ENCODE measurements at places on chromosomes 3 and 15.

DNA sequence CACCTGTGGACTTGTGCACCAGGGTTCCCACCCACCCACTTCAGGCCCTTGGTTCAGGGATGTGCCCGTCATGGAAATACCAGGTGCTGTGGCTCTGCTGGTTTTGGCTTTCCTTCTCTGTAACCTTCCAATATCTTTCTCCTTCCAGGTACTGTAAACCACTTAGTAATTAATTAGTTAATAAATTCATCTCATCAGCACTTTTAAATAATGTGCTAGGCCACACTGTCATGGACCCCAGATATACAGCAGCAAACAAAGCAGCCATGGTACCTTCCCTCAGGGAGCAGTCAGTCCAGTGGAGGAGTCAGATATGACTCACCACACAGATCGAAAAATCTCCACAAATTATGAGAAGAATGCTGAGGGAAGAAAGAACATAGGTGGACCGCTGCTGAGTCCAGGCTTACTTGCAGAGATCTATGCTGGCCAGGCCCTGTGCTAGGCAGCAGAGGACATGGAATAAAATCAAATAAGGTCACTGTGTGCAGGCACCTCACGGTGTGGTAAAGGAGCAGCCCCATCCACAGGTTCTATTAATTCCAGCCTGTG, 6.8 kb upstream of the GATA2 start:
- DNase-seq: peak; percentile 20

DNA sequence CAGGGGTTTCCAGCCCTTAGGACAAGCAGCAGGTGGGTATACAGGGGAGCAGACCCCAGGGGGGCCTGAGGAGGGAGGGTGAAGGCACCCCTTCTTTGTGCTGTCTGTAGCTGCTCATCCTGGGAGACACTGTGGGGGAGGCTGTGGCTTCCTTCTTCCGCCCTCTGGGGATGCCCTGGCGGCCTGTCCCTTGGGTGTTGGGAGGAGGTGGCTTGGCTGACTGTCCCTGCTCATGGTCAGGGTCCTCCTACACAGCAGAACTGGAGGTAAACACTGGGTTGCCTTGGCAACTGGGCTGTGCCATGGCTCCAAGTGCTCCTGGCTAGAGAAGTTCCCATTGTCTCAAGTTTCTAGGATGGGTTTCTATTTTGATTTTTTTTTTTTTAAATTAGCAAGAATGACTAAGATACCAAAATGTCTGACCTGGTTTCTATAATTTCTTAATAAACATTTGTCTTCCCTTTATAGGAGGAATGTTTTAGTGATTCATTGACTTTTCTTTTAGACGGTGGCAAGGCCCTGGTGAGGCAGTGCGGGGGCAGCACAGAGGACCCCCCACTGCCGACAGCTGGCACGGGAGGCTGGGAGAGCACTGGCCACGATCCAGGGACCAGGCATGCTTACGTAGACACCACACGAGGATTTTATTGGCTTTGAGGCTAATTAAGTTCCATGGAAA, 12.4 kb downstream of the KLF13 start:
- DNase-seq: peak; percentile 85

DNA sequence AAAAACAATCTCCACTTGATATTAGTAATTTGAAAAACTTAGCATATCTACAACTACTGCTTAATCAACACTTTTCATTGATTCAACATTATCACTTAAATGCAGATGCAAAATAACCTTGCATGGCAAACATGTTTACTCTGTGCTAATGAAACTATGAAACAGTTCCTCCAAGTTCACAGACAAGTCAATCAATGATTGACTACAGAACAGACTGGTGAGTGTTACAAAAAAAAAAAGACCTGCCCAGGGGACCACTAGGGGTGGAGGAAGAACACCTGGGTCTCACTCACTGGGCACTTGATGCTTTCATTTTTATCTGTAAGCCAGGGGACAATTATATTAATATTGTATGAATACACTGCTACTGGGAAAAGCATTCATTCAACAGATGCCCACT, 4.3 kb upstream of the NR2C2 start:
- no peak for DNase-seq

DNA sequence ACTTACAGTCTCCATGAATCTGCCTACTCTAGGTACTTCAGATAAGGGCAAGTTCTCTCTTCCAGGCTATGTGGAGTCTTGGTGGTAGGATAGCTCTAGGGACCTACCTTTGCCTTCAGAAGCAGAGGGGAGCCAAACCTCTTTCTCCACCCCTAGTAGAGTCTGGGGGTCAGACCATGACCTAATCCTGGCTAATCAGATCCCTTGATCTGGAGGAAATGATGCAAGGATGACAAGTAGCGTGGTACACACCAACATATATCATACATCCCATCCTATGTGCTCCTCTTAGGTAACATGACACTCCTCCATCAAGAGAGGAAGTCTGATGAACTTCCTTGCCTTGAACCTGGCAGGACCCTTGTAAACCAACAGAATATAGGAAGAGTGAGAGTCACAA, 15.4 kb upstream of the PLA2G4F start:
- no peak for DNase-seq

- DNase-seq: no peak
Measured at GRCh38 chr15:29516929-29517328, 247.3 kb upstream of the NSMCE3 start.

DNA sequence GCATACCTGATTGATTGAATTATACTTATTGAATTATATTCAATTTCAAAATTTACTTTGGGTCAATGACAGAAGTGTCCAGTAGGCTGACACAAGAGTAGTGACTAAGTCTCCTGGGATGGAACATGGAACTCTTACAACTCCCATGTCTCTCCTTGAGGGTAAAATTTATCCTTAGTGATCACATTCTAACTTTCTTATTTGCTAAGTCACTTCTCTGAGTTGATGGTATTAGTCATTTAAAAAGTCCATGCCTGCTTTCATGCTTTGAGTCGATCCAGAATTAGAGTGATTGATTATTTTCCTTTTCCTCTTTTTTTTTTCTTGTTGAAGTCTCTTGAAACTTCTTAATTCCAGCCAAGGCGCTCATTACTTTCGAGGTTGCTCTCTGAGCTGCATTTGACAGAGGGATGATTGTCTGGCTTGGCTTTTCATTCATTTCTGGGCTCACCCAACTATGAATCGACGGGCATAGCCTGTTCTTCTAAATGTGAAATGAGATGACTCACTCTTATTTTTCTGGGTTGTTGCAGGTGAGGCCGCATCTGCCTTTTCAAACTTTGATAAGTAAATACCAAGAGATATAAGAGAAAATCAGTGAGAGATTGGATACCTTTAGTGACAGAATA, 34.9 kb downstream of the LRRC3B start:
- DNase-seq: no peak

DNA sequence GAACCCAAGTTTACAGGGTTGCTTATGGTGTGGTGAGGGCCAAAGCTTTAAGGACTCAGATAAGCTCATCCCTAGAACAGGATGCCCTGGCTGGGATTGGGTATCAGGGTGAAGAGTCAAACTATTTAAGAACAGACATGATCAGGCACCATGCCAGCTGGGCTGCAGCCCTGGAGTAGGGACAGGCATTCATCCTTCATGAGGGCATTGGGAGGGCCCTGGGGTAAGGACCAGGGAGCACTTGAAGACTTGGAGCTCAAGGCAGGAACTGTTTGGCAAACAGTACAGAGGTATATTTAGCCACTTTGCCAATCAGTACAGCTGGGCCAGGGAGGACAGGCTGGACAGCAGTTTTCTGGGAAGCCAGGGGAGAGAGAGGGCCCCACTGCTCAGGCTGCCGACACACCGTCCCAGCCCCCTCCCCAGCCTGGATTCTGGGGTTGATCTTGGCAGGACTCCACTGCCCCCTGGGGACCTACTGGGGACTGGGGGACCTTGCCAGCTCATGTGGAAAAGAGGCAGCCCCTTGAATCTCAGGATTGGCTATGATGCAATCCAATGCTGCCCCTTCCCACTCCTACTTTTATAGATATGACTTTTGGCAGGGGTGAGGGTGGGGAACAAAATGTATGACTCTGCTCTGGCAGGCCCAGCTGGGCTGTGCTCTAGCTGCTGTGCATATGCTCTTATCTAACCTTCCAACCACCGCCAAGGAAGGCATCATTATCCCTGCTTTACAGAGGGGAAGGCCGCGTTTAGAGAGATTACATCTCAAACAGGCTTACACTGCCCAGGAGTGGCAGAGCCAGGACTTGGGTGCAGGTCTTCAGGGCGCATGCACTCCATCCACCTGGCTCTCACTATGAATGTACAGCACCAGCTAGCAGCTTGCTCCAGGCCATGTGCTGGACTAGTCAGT, 2.3 kb downstream of the PLA2G4E start:
- no peak for DNase-seq

- DNase-seq: no peak
Measured at GRCh38 chr3:157103860-157104259, 56.1 kb downstream of the CCNL1 start.

- DNase-seq: no peak
Measured at GRCh38 chr3:120140098-120140742, 46.0 kb upstream of the GSK3B start.

- DNase-seq: no peak
Measured at GRCh38 chr3:113607219-113607596, 74.9 kb downstream of the SIDT1 start.
